ENCODE measurements at places on chromosomes 16 and 17.

DNA sequence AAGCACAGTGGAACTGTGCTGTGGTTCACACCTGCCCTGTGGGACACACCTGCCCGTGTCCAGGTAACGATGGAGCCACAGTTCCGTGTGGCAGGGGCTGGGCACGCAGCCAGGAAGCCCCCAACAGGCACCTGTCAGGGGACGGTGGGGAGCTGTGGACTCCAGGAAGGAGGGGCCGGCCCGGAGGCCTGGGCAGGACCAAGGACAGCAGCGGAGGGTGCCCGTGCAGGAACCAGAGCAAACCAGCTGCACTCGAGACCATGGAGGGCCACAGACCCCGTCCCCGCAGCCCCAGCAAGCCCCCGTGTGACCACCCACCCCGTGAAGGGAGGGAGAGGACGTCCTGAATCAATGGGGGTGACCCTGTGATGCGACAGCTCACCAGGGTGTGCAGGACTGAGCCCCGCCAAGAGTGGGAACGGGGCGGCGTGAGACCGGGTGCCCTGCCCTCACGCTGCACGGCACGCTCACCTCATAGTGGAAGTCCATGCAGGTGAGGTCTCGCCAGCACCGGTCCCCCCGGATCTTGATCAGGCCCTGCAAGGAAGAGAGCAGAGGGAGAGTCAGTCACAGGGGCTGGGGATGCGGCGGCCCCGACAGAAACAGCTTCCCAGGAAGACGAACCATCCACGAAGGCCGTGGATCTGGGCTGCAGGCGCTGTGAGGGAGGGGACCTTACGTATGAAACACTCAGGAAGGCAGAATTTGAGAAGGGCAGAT, 78.1 kb downstream of the LMF1 start:
- no peak for DNase-seq

GRCh38 chr17:35586569-35587073, 501 bp upstream of the AP2B1 start:
- no peak for DNase-seq

- DNase-seq, result peak; percentile 97
Measured at GRCh38 chr16:73202161-73202729, 154.3 kb upstream of the ZFHX3 start.

DNA sequence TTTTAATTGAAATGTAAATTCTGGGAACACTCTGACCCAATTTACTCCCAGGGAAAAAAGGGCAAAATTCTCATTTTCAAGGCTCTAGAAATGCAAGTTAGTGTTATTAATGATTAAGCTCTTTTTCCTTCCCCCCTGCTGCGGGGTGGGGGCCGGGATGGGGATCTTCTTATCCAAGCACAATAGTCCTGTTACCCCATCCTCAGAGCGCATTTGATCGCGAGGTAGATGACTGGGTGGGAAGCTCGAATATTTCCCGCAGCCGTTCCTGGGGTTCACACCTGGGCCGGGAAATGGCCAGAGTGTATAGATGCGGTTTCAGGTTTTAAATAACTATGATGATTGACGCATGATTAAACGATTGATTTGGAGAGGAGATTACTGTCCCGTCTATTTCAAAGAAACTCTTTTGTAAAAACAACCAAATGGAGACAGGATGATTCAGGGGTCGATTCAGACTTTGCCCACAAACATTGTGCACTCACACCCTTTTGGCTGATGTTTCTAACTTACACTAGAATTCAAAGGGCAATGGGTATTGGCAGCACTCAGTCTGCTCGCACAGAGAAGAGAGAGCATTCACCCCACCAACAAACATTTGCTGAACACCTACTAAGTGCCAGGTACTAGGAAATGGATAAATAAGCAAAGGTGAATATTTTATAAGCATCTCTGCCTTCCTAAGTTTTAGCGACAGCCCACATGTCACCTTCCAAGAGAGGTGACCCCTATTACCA, 55.0 kb downstream of the SALL1 start:
- no peak for DNase-seq

- peak; percentile 93 for DNase-seq
Measured at GRCh38 chr17:76446449-76447231, 6.3 kb downstream of the UBE2O start.

DNA sequence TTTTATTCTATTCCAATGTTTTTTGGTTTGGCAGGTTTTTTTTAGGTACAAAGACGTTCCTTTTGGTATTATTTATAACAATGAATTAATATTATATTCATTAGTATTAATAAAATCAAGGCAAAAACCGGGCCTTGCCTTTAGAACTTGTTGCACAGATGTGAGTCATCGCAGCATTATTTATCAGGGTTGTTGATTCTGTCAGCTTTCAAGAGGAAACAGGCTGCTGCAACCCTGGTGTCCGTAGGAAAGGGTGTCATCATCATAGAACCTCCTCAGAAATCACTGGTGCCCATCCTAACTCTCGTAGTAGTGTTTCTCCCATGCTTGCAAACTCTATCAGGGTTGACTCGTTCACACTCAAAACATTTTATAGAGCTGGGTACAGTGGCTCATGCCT, 10.2 kb upstream of the LRRC37B start:
- no peak for DNase-seq

GRCh38 chr16:70579248-70579647, 55.6 kb downstream of the SF3B3 start:
- DNase-seq, result no peak

DNA sequence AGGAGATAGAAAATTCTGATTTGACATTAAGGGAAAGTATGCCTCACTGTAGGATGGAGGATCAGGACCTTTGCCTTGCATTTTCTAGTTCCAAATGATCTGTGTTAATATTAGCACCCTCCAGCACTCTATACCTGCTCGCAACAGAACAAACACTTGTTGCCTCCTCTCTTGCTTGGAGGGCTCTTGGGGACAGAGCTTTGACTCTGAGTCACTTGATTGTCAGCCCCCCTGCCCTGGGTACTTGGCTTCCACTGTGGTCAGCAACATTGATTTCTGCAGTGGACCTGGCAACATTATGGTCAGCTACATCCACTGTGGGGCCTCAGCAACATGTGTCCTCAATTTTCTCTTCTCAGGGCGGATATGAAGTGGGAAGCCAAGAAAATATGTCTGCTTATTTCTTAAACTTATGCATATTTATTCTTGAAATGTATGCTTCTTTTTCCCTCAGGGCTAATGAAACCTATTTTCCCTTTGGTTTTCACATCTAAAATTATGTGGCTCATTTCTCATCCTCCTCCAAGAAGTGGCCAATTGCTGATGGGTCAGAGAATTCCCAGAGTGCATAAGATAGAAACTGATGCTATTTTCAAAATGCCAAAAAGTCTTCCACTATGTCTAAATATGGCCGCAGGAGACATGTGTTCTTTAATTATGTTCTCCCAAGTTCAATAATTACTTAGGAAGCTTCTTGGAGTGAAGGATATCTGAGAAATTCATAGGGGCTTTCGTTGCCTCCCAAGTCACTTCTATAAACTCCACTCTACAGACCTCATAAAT, 94.6 kb upstream of the SMIM36 start:
- no peak for DNase-seq

DNA sequence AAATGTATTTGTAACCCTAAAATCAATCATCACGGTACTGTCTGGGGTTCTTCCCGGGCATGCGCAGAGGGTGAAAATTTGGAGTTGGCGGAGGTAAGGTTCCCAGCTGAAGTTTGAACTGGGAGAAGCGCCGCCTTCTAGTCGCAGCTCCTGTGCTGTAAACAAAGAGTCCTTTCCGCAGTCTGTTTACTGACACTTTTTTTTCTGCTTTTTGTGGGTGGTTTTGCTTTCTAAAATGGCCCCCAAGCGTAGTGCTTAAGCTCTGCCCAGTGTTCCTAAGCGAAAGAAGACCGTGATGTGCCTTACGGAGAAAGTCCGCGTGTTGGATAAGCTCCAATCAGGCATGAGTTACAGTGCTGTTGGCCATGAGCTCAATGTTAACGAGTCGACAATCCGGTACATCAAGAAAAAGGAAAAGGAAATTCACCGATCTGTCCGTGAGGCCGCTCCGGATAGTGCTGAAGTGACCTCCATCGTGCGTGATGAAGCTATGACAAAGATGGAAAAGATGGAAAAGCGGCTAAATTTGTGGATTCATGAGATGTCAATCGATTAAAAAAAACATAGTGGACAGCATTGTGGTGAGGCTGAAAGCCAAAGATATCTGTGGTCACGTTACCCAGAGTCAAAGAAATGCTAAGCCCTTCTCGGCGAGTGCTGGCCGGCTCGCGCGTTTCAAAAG, 570 bp upstream of the CFDP1 start:
- peak; percentile 97 for DNase-seq

- no peak for DNase-seq
Measured at GRCh38 chr16:51153577-51154031, 2.5 kb upstream of the SALL1 start.

DNA sequence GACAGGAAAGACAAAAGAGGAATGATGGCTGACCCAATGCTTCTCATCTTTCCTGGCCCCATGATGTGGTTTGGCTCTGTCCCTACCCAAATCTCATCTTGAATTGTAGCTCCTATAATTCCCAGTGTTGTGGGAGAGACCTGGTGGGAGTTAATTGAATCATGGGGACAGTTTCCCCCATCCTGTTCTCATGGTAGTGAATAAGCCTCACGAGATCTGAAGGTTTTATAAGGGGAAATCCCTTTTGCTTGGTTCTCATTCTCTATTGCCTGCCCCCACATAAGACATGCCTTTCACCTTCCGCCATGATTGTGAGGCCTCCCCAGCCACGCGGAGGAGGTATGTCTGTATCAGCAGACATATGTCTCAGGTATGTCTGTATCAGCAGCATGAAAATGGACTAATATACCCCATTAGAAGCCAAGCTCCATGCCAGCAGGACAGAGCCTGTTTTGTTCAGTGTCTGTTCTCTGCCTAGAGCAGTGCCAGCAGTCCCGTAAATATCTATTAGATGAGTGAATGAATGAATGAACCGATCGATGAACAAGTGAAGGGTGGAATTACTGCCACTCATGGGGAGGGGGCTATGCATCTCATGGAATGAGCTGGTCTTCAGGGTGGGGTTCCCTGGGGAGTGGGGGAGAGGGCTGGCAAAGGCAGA, 304.4 kb downstream of the SOX9 start:
- no peak for DNase-seq

All from fibroblast of mammary gland (primary cell).